Lung microvascular endothelial cell (primary cell): ENCODE measurements at places on chromosomes 5 and 9. TPM values are rescaled to one million over a fixed set of nuclear protein-coding genes. Genes with fewer than 3 reads are reported as not detected.

The PLAC8L1 gene
- 0.20 TPM in 1 of 2 replicates, not detected in the other for total RNA-seq

DNA sequence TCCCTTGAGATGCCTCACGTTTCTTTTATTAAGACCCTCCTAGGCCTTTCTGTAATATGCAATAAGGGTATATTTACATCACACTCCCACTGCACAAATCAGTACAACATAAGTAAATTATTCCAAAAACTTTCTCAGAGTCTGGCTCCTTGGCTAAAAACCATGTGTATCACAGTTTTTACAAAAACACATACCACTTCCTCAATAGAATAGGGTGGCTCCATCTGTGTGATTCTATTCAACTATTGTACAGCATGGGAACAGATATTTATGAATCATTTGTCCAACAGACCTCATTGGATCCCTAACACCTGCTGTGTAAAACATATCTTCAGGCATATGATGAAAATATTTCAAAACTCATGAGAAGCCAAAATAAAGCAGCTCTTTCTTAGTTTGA lies 502.7 kb downstream of the EFNA5 start:
- no peak for DNase-seq

DNA sequence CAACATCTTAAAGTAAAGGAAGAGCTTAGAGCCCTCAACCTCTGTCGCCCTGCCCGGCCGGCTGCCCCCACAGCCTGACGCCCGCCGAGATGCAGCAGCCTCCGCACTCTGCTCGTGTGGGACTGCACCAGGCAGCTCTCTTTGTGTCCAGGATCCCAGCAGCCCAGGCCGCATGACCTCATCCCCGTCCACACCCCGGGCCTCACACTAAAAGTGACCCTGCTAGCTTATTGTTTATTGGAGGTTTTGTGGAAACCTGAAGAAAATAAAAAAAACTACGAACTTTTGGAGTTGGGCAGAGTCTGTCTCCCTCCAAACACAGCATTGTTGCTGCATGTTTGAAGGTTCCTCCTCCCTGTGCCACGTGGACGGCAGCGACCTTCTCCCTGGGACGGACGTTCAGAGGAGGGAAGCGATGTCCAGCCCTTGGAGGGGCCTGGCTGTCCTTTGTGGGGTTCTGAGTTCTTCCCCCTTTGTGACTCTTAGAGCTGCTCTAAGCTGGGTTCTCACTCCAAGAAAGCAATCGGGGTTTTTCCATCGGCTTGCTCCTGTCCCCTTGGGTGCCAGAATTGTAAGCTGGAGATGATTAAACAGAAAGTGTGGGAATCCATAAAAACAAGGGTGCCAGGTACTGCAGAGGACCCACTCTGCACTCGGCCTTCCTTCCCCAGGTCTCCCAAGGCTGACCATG lies 103.5 kb upstream of the COL5A1 start:
- no peak for DNase-seq

The GPR107 gene
- total RNA-seq = 19.2 and 20.4 TPM in 2 replicates

DNA sequence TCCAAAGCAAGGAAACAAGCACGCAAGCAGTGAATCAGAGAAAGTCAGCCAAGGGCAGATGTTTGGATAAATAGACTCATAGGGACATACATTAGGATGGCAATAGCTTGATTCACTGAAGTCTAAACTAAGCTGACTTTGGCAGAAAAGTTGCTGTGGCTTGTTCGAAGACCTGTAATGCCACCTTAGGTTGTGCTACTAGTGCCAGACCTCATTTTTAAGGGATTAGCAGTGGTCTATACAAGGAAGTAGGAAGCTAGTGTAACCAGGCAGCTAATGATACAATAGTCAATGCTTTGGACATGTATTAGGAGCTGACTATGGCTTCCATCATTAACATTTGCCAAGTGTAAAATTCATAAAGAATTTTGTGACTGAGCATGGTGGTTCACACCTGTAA lies 63.1 kb downstream of the FCHO2 start:
- DNase-seq = no peak

GRCh38 chr9:120982836-120983235 lies 56.2 kb upstream of the TRAF1 start:
- no peak for DNase-seq

The CMBL gene
- total RNA-seq = 2.4 and 3.5 TPM in 2 replicates

The DDX46 gene
- 12.6 and 14.7 TPM in 2 replicates for total RNA-seq

The SPINK13 gene
- not detected in 2 replicates for total RNA-seq

- no peak for DNase-seq
Measured at GRCh38 chr9:98327249-98327561, 71.8 kb upstream of the TBC1D2 start.

- no peak for DNase-seq
Measured at GRCh38 chr9:127522727-127523126, 71.4 kb downstream of the LRSAM1 start.

DNA sequence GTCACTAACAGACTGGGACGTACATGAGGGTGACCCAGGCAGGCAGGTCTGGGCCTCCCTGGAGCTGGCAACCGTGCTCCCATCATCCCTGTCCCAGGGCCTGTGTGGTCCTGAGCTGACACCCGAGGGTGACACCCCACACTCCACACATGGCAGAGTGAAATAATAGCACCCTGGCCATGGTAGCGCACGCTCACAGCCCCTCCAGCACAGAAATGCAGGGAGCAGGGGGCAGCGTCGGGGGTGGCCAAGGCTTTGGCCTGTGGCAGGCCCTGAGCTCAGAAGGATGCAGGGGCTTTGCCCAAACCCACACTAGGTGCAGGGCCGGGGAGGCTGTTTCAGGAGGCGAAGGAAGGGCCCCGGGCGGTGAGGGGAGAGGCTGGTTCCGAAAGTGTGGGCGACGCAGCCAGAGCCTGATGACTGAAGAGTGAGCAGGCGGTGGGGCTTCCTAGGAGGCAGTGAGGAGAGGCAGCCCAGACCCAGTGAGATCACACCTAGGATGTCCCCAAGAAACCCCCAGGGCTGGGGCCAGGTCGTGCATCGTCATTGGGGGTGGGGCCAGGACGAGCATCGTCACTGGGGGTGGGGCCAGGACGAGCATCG lies 12.9 kb downstream of the OR2V2 start:
- DNase-seq = no peak

DNA sequence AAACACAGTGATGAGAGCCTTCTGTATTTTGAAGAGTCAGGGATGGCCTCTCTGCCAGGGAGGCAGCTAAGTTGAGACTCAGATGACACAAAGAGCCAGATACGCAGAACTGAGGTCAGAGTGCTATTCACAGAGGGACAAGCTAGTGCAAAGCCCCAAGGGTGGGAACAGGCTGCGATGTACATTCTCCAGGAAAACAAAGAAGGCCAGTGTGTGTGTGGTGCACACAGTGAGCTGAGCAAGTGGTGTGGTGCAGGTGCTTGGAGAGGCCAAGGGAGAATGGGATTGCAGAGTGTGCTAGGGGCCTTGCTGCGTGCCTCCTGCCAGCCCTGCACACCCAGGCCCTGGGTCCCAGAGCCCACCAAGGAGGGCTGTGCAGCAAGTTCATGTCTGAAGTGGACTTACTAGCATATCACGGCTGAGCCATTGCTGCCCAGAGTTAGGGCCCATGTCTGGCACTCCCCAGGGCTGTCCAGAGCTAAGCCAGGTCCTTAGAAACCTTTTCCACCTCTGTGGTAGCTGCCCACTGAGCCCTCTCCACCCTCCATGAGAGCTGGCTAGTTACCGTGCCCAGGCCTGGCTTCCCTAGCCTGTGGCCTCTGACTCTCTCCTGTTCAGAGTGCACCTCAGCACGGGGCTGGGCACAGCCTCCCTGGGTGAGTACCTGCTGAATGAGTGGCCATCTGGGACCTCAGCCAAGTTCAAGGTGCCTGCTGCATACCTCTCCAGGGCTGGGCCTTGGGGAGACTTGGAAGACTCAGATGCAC lies 9.3 kb downstream of the SLC25A48 start:
- no peak for DNase-seq

The OSMR gene
- total RNA-seq = 7.8 and 9.1 TPM in 2 replicates

- DNase-seq = no peak
Measured at GRCh38 chr5:132297211-132297940, 3.2 kb downstream of the SLC22A4 start.

DNA sequence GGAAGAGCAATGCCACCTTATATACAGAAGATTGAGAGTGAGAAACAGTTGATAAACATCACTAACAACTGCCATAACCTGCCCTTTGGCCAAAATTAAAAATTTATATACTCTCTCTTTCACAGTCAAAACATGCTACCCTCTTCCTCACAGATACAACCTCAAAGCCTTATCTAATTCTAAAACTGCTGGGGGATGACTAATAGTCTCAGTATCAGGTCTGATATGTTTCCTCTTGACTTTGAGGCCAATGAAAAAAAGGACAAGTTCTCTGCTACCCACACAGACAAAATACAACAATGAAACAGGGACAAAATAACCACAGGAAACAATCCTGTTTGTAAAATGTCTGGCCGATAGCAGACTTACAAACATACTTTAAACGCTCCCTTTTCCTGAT lies 485.6 kb upstream of the NUDT12 start:
- no peak for DNase-seq

DNA sequence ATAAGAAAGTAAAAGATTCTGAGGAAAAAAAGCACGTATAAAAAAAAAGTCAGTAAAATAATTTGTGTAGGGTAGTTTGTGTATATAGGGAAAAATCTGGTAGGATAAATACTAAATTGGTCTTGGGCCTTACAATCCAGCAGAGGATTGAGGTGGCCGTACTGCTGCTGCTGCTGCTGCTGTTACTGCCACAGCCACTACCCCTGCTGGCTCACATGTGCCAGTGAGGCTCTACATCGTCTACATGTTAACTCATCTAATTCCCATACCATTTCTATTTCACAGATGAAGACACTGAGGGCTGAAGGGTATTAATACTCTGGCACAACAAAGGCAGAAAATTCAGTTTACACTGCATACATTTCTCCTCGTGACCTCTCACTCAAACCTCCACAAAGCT lies 928.5 kb downstream of the TLE4 start:
- DNase-seq = no peak

- DNase-seq = no peak
Measured at GRCh38 chr9:106874652-106875051, 11.7 kb downstream of the ZNF462 start.

DNA sequence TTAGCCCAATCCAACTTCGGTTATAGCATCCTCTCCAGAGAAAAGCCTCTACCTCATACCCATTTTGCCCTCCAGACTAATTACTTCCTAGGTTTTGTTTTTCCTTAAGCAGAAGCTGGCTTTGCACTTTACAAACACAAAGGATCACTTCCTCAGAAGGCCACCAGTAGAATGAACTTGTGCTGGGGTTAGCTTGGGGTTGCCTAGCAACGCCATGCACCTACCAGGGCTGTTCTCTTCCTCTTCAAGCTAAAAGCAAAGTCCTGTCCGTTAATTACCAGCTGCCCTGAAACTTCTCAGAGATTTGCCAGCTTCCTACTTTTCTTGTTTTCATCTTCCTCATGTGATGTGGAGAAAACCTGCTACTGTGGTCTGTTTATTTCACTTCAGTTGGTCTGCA lies 132.0 kb upstream of the WWC1 start:
- DNase-seq = no peak

- DNase-seq = no peak
Measured at GRCh38 chr5:90530736-90531487, 1.5 kb upstream of the LYSMD3 start.

DNA sequence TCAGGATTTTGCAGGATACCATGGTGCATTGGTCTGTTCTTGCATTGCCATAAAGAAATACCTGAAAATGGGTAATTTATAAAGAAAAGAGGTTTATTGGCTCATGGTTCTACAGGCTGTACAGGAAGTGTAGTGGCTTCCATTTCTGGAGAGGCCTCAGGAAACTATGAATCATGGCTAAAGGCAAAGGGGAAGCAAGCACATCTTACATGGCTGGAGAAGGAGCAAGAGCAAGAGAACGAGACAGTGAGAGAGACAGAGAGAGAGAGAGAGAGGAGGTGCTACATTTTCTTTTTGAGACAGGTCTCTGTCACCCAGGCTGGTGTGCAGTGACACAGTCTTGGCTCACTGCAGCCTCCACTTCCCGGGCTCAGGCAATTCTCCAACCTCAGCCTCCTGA lies 43.9 kb downstream of the P4HA2 start:
- peak; percentile 52 for DNase-seq

DNA sequence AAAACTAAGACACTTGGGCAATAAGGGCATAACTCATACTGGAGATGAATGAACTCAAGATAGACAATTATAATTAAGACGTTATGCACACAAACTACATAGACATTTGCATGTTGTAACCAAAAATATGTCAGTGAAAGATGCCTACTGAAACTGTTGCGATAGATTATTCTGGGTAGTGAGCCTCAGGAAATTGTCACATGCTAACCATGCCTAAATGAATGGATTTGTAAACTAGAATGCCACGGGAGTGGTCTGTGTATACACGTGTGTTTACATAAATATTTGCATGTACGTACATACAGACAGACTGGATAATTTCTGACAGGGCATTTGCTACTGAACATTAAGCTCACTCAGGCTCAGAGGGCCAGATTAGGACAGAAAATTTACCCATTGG lies 1.2 kb downstream of the NIPSNAP3B start:
- DNase-seq = no peak

The CCDC171 gene
- 0.20 and 0.44 TPM in 2 replicates for total RNA-seq

The TMEM171 gene
- total RNA-seq = 0.40 and 1.1 TPM in 2 replicates

The EPB41L4B gene
- 0.20 and 0.44 TPM in 2 replicates for total RNA-seq

The TRAF2 gene
- 10.9 and 14.7 TPM in 2 replicates for total RNA-seq

The PPP3R2 gene
- not detected in 2 replicates for total RNA-seq

The LCN10 gene
- total RNA-seq = not detected in 2 replicates

DNA sequence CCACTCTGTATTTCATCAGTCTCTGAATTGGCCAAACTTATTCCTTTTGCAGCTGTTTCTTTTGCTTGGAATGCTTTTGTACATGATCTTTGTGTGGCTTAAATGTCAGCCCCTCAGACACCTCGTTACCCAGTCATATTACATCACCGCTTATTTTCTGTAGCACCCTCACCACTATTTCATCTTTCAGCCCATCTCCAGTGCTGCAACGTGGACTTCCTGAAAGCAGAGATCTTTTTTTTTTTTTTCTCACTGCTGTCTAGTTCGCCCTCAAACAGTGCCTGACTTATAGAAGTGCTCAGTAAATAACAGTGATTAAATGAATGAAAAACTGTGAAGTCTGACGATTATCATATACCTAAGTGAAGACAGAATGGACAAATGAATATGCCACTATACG lies 835 bp downstream of the SRA1 start:
- peak; percentile 49 for DNase-seq
